Retina (tissue), 1 donor: ENCODE measurements at places on chromosomes 2 and 18.

DNA sequence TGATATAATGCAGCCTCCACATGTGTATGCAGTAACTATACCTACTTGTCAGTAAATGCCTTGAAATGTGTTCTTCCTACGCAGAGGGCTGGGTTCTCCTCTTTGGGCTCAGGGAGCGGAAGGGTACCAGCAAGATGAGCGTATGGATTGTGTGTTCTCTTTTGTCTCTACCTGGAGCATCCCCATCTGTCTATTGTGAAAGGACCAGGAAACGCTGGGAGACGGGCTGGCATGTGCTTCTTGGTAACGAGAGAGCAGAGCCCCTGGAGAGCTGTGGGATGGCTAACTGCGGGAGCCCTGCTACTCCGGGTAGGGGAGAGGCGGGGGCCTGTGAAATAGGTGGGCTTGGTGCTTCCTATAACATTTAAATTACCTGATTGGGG is 80.9 kb downstream of the BCL2 start:
- DNase-seq: no peak

DNA sequence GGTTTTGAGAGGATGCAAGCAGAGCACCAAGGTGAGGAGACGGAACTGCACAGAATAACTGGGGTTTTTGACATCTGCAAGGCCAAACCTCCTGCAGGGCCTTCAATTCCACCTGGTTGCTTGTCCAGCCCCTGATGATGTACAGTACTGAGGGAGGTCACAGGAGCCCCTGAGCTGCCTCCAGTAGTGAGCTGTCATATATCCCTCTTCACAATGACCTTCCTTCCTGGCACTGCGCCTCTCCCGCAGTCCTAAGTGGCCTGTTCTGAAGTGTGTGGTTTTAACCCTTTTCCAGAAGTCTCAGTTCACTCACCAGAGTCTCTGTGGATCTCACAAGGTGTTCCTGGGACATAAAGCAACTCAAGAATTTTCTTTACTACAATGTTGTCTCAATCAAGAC is 45.3 kb downstream of the LRRTM1 start:
- DNase-seq: no peak

DNA sequence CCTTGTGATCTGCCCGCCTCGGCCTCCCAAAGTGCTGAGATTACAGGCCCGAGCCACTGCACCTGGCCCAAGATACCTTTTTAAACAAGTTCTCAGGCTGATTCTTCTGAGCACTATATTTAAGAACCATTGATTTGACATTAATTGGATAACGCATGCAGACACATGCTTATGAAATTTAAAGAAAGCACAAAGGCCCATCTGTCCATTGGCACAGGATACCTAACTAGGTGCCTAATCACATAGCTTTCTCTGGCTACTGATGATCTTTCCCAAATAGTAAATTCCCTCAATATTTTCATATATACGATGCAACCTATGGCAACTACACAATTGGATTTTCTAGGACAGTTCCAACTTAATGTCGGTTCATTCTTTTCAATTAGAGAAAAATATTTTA is 62.5 kb upstream of the STAM2 start:
- DNase-seq: no peak

- peak; percentile 81 for DNase-seq
These were observed 176.4 kb downstream of the AGAP1 start for GRCh38 chr2:235669983-235670962.

GRCh38 chr2:32558492-32558891 is 69.4 kb upstream of the TTC27 start:
- no peak for DNase-seq

DNA sequence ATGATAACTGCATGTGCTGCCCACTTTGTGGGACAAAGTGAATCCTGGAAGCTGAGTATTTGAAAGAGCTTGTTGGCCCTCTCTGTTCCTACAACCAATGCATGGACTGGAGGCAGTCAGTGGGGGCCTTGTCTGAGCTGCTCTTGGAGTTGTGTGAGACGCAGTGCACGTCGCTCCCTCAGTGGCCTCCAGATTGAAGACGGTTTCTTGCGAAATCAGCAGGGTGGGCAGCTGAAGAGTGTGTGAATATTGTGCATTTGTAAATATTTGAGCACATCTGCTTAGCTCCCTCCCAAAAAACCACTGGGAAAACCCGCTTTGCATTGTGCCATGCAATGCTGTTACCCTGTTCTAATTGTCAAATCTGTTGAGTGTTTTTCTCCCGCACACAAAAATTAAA is 782.8 kb downstream of the PLCL1 start:
- no peak for DNase-seq

GRCh38 chr2:23550553-23550952 is 165.6 kb downstream of the KLHL29 start:
- DNase-seq: no peak

- no peak for DNase-seq
These were observed 28.7 kb upstream of the MYCN start for GRCh38 chr2:15911686-15912085.

- DNase-seq: no peak
These were observed 32.7 kb upstream of the ZDBF2 start for GRCh38 chr2:206241736-206242135.

GRCh38 chr2:209468846-209469245 is 45.0 kb downstream of the MAP2 start:
- DNase-seq: no peak

DNA sequence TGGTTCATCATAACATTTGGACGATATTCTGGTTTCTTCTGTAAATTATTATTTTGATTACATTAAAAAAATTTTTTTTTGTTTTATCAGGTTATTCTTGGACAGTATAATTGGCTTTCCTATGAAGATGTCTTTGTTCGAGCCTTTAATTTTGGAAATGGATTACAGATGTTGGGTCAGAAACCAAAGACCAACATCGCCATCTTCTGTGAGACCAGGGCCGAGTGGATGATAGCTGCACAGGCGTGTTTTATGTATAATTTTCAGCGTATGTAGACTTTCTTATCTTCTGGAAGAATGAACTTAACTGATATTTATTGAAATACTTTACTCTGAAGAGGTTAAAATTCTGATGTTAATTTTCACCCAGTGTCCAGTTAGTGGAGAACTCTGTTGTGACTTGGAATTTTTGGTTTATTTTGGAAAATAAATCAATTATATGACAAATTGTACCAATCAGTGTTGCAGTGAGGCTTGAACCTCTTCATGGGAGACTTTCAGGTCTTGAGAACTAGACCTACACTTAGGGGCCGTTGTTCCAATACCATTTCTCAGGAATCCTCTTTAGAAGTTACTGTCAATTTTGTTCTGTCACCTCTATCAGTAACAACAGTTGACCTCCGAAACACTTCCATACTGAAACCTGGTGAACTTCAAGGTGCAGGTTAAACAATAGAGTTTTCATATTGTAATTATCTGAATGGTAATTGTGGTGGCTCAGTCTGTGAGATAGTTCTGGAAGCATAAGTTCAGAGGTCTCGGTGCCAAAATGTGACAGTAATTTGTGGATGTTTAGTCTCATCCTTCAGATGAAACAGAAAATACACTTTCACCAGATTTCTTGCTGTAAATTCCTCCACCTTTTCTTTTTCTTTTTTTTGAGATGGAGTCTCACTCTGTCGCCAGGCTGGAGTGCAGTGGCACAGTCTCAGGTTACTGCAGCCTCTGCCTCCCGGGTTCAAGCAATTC is 55.7 kb downstream of the ACSL3 start:
- DNase-seq: no peak

- DNase-seq: no peak
These were observed 323.0 kb downstream of the MTX2 start for GRCh38 chr2:176592216-176592615.

GRCh38 chr2:224670203-224670602 is 46.0 kb downstream of the CCDC195 start:
- DNase-seq: no peak

GRCh38 chr18:429030-429429 is 71.5 kb downstream of the COLEC12 start:
- DNase-seq: no peak

- DNase-seq: no peak
These were observed 495.6 kb downstream of the TMX3 start for GRCh38 chr18:68219274-68219673.

DNA sequence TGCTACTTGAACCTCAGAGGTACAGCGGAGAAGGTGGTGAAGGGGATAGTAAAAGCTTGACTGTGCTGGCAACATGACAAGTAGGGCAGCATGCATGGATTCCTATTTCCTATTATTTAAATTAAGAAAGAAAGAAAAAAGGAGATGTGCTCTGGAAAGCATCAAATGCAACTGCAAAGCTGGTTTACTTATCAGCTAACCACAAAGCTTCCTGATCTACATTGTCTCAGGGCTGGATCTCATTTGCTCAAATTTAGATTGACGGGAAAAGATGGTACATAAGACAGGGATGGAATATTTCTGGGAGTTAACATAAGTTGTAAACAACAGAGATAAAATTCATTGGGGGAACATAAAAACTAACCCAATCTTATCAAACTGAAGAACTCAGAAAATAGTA is 178.0 kb downstream of the RIT2 start:
- DNase-seq: no peak

- DNase-seq: peak; percentile 51
These were observed 104.5 kb downstream of the MMADHC start for GRCh38 chr2:149483004-149483605.

DNA sequence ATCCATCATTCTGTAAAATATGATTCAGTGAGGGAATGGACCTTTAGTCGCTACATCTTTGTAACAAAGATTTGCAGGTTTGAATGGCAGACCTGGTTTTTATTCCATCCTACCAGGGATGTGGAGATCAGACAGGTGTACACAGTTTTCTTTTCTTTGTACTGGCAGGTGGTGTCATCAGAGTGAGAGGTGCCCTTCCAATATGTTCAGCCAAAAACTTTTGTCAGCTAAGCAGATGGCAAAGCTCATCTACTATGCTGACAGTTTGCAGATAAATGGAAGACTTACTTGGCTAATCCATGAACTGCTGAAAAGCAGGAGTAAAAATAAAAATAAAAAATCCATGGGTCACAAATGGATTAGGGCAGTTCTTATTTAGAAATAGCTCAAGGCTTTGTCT is 185.5 kb upstream of the DOK6 start:
- DNase-seq: no peak

DNA sequence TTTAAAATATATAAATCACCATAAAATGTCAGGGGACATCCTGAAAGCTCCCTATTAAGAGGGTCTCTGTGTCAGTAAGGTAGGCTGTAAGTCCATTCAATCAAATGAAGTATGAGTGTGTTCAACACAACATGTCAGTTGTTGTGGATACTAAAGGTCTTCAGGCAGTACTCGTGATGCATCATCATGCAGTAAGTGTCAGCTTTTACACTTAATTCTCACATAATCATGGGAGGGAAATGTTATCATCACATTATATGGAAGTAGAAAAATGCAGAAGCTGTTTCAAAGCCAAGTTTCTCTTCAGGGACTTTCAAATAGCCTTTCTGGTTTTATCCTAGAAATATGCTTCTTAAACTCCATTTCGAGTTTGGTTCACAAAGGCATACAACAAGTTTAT is 477.1 kb upstream of the ID2 start:
- DNase-seq: no peak

DNA sequence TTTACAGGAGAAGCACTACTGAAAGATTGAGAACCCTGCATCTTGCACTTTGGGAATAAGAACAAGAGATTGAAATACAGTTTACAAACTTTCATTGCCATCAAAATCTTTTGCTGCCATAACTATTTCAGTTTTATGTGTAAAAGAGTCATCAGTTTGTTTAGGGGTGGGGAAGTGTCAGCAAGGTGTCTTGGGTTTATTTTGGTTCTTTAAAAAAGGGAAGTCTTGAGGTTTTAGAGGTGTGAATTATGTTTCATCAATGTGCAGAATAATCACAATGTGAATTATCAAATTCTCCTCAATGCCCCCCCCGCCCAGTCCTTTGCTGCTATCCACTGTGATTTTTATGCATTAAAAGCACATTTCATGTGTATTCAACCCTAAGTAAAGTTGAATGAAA is 37.4 kb downstream of the SOCS6 start:
- DNase-seq: no peak

GRCh38 chr2:98518101-98518500 is 73.4 kb downstream of the INPP4A start:
- DNase-seq: no peak

DNA sequence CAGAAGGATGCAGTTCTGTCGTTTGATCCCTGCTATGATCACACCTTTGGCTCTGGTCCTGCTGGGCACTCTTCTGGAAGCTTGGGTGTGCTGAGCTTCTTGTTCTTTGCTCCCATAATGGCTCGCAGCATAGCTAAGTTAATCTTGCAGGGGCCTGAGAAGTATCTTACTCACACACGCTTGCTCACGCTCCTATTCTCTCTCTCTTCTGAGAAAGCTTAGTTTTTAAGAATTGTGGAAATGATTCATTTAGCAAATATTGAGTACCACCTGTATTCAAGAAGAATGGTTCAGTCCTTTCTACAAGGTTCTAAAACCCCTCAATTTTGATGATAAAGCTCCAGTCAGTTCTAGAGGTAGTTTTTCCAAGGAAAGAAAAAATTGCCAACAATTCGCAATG is 40.6 kb downstream of the XRCC5 start:
- DNase-seq: no peak

GRCh38 chr2:97712693-97713295 is 582 bp upstream of the ZAP70 start:
- DNase-seq: no peak

GRCh38 chr2:195117011-195117410 is 540.0 kb upstream of the SLC39A10 start:
- DNase-seq: no peak

DNA sequence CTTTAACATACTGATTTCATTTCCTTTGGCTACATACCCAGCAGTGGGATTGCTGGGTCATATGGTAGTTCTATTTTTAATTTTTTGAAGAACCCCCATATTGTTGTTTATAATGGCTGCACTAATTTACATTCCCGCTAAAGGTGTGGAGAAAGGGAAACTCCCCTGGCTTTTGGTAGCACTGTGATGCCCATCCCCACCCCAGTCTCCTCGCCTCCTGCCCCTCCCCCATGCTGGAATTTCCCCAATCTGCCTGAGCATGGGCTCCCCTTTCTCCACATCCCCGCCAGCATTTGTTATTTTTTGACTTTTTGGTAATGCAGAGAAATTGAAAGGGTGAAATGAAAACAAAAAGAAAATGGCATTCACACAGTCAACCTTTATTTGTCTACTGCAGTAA is 30.0 kb upstream of the SULT1C4 start:
- DNase-seq: no peak

DNA sequence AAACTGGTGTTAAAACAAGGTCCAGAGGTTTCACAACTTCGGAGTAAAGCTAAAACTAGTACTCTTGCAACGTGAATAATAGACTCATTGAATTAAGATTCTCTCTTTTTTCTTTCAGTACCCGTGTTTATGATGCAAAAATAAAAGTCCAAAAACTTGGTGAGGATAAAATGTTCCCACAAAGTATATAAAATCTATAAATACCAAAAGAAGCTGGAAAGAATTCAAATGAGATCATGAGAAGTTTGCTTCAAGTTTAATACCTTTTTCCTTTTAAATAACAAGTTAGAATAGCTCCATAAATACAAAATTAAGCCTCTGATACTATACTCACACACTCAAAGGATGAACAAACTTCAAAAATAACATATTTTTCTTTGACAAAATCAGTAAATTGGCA is 34.0 kb downstream of the METTL4 start:
- DNase-seq: no peak

DNA sequence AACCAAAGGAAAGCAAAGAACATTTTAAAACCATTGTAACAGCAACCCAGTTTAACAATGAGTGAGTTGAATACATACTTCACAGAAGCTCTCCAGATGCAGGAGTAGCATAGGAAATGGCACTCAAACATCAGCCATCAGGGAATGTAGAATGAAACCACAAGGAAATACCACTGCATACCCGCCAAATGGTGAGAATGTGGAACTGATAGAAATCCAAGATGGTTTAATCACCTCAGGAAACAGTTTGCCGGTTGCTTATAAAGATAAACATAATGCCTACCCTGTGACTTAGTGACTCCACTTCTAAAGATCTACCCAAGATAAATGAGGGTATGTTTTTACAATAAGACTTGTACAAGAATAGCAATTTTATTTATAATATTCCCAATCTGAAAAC is 132.0 kb downstream of the GALNT1 start:
- DNase-seq: no peak
